CD4-positive, CD25-positive, alpha-beta regulatory T cell (primary cell): ENCODE measurements at places on chromosomes 7 and 10. TPM values are rescaled to one million over a fixed set of nuclear protein-coding genes. Genes with fewer than 3 reads are reported as not detected.
A peak's percentile ranks its signal among the peaks of the same experiment; 100 is the strongest.

DEPP1 gene
- 0.44 TPM for total RNA-seq

NEURL1 gene
- 1.1 TPM for total RNA-seq

CALML5 gene
- total RNA-seq, result not detected

ADCY1 gene
- not detected for total RNA-seq

DNA sequence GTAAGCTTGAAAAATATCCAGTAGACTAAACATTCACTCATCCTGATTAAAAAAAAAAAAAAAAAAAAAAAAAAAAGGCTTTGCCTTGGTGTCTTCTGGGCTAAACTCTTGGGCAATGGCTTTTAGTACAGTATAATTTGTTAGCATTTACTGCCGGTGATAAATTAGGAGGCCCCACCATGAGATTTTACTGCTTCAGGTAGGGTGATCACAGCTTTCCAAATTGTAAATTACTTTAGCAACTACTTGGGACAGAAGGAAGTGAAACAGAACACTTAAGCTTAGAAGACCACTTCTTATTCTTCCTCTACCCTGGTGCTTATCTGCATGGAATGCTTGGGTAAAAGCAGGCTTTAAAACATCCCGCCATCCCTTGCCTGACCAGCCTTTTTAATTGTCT is 152.1 kb downstream of the HIBADH start:
- H3K36me3 ChIP-seq, result no peaks in the 10 kb centered on the region
- no peak overlapping the region for H3K27ac ChIP-seq

DNA sequence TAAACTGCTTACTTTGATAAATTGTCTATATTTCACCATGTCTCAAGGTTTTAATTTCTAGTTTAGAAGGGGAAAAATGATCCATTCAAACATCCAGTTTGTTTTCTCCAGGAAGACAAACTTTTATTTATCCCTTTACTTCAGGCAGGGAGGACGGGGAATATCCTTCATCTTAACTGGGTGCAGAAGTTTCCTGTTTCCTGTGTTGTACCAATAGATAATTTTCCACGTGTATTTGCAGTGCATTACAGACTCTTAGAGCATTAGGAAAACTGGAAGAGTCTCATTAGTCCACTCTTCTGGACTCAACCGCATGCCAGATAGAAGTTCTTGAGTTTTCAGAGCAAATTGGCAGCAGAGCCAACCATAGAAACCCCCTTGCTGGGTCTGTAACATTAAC is 39.4 kb upstream of the PIP4K2A start:
- peaks cover 5% of the 10 kb centered on the region for H3K27me3 ChIP-seq
- H3K4me1 ChIP-seq, result no peaks in the 10 kb centered on the region
- no peak overlapping the region for H3K27ac ChIP-seq
- no peak overlapping the region for H3K4me3 ChIP-seq
- DNase-seq, result no peak

DNA sequence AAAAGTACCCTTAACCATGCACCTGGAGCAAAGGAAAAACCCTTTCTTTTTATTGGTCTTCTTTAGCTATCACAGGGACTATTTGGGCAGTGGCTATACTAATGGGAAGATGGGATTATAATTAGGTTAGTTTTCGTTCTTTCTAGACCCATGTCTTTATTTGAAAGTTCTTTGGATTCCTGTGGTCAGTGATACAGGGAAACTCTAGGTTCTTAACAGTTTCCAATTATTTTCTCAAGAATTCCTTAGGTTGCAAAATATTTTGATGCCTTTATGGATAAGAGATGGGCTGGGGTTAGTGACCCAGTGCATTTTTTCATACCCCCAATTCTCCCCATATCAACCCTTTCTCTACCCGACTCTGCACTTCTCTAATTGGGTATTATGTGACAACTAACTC is 49.0 kb downstream of the ADD3 start:
- H3K27ac ChIP-seq, result peak overlapping the region; percentile 49
- H3K36me3 ChIP-seq, result no peaks in the 10 kb centered on the region
- H3K4me1 ChIP-seq, result peaks cover 63% of the 10 kb centered on the region
- no peak overlapping the region for H3K4me3 ChIP-seq
- H3K27me3 ChIP-seq, result no peaks in the 10 kb centered on the region
- DNase-seq, result no peak

DNA sequence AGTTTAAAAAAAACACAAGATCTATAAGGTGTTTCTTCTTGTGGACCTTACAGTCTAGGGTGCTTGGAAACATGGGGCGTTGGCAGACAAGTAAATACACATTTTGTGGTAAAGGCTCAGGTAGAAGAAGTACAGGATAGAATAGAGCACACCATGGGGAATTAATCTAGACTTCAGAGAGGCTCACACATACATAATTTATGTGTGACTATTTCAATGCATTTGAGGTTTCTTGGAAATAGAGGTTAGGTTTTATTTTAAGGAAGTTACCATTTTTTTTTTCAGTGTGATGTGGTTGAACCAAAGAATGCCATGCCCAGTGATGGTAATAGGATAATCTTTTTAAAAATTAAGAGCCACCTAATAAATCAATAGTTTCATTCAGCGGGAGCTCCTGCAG is 12.8 kb downstream of the CFTR start:
- H3K4me3 ChIP-seq, result no peak overlapping the region
- no peak for DNase-seq

DNA sequence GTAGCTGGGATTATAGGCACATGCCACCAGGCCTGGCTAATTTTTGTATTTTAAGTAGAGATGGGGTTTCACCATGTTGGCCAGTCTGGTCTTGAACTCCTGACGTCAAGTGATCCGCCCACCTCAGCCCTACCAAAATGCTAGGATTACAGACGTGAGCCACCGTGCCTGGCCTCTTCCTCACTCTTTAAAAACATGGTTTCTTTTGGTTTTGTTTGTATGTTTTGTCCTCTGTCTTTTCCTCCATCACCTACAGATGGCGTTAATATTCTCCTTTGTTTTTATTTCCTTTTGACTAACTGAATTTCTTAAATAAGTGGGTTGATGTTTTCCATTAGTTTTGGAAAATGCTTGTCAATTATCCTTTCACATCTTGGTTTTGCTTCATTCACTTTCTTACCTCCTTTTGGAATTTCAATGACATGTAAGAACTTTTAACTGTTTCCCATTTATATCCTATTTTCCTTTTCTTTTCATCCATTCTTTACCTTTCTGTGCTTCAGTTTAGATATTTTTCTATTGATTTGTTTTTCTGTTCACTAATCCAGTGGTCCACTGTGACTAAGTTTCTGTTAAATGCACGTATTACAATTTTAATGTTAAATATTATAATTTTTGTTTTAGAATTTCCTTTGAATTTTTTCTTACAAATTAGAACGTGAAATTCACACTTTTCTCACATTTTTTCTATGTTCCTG is 104.1 kb downstream of the ZNF467 start:
- H3K36me3 ChIP-seq, result no peaks in the 10 kb centered on the region
- no peak overlapping the region for H3K27ac ChIP-seq
- no peaks in the 10 kb centered on the region for H3K4me1 ChIP-seq
- DNase-seq, result no peak
- H3K4me3 ChIP-seq, result no peak overlapping the region

DNA sequence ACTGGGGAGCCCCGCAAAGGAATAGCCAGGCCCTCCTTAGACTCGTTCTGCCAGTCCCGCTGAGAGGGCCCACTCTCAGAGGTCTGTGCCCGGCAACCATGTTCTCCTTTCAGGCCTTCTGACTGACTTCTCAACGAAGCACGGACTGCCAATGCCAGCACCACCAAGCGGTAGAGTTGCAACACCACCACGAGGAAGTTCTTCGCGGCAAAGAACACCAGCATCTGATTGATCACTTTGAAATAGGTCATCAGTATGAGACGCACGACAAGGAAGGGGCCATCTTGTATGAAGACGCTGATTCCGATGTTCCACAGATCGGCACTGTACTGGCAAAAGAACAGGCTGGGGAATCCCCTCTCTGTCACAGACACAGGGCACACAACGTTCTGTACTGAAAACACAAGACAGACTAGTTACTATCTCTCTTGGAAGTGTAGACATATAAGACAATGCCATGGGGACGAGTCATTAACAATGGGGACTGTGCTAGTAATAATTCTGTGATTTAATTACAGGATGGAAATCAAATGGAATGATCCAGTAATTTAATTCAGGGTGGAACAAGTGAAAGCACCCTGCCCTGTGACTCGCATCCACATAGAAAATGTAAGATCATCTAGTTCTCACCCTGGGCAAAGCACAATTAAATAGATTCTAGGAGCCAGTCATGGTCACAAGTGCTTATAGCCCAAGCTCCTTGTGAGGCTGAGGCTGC is 42.7 kb downstream of the TMEM26 start:
- H3K27me3 ChIP-seq, result peaks cover 8% of the 10 kb centered on the region
- H3K27ac ChIP-seq, result no peak overlapping the region
- H3K4me3 ChIP-seq, result no peak overlapping the region
- DNase-seq, result no peak
- H3K4me1 ChIP-seq, result no peaks in the 10 kb centered on the region
- H3K36me3 ChIP-seq, result no peaks in the 10 kb centered on the region

GRCh38 chr7:123845823-123846216 is 851 bp downstream of the HYAL4 start:
- H3K4me1 ChIP-seq, result no peaks in the 10 kb centered on the region
- no peaks in the 10 kb centered on the region for H3K27me3 ChIP-seq
- no peak for DNase-seq
- no peak overlapping the region for H3K27ac ChIP-seq

- H3K27ac ChIP-seq, result no peak overlapping the region
- no peak for DNase-seq
- H3K4me3 ChIP-seq, result no peak overlapping the region
- H3K4me1 ChIP-seq, result no peaks in the 10 kb centered on the region
Observed at GRCh38 chr7:108372618-108373017, 83.6 kb downstream of the NRCAM start.

DNA sequence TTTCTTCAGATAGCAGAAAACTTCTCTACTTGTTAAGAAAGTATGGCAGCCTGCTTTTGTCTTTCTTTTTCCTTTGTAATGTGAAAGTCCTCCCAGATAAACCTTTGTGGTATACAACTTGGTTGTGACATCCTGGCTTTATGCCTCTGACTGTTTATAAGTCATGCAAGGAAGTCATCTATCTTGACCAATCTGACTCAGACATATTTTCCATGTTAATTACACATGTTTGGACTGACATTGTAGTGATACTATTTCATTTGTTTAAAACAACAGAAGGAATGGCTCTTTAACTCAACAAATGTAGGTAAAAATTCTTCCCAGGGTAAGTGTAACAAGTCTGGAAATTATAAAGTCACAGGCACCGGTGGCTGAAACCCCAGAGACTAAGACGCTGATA is 341.6 kb upstream of the MEOX2 start:
- no peak for DNase-seq
- H3K4me3 ChIP-seq, result no peak overlapping the region
- no peaks in the 10 kb centered on the region for H3K4me1 ChIP-seq
- no peaks in the 10 kb centered on the region for H3K27me3 ChIP-seq
- no peaks in the 10 kb centered on the region for H3K36me3 ChIP-seq

- no peaks in the 10 kb centered on the region for H3K27me3 ChIP-seq
- no peaks in the 10 kb centered on the region for H3K36me3 ChIP-seq
- H3K27ac ChIP-seq, result no peak overlapping the region
- peak overlapping the region; percentile 24 for H3K4me3 ChIP-seq
Observed at GRCh38 chr10:43202224-43202656, 64.0 kb downstream of the CSGALNACT2 start.

DNA sequence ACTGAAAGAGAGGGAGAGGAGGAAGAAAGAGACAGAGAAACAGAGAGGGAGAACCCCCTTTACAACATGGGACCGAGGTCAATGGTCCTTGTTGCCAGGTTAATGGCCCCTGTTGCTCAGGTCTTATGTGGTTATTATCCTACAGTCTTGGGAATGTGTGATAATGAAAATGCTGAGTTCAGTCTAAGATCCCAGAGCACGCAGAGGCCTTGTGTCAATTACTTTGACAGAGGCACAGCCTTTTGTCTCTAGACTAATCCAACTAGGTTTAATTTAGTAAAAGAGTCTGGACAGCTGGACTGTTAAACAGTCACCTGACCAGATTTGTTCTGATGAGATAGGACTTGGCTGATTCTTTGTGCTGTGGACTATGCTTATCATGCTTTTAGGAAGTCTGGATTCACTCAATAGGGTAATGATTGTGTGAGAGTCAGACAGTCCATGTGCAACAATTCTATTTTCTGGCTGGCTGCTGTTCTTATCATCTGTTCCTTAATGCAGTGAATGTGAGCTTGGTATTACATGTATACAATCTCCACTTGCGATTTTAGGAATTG is 157.4 kb upstream of the MAGI2 start:
- H3K4me3 ChIP-seq, result no peak overlapping the region
- DNase-seq, result no peak
- no peak overlapping the region for H3K27ac ChIP-seq
- no peaks in the 10 kb centered on the region for H3K27me3 ChIP-seq

DNA sequence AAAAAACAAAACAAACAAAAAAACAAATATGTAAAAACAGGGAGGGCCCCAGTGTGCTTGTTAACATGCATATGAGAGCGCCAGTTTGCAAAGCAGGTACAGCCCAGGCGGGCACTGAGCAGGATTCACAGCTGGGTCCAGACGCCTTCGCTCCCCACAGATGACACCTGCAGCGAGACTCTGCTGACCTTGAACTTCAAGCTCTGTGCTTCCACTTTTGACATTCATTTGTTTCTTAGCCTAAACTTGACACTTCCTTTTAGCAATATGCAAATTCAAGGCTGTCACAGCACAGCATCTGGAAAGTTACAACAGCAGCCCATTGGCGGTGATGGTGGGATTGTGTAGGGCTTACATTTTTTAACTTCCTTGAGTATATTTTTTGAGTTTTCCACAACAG is 88.8 kb upstream of the TNS3 start:
- no peak for DNase-seq
- no peak overlapping the region for H3K4me3 ChIP-seq
- H3K27me3 ChIP-seq, result no peaks in the 10 kb centered on the region
- H3K4me1 ChIP-seq, result no peaks in the 10 kb centered on the region
- no peak overlapping the region for H3K27ac ChIP-seq

GRCh38 chr7:22832401-22832800 is 9.8 kb upstream of the TOMM7 start:
- no peak overlapping the region for H3K27ac ChIP-seq
- H3K27me3 ChIP-seq, result peaks cover 10% of the 10 kb centered on the region
- H3K4me1 ChIP-seq, result no peaks in the 10 kb centered on the region
- no peak for DNase-seq

- no peak overlapping the region for H3K27ac ChIP-seq
Observed at GRCh38 chr10:88731296-88731695, 25.2 kb downstream of the LIPK start.

- H3K36me3 ChIP-seq, result no peaks in the 10 kb centered on the region
- H3K27me3 ChIP-seq, result no peaks in the 10 kb centered on the region
- no peak for DNase-seq
- H3K4me3 ChIP-seq, result no peak overlapping the region
- H3K27ac ChIP-seq, result no peak overlapping the region
Observed at GRCh38 chr7:156219307-156220077, 407.2 kb upstream of the SHH start.

GRCh38 chr7:28442540-28443420 is 30.5 kb downstream of the CREB5 start:
- H3K4me3 ChIP-seq, result no peak overlapping the region
- H3K27ac ChIP-seq, result no peak overlapping the region
- peaks cover 8% of the 10 kb centered on the region for H3K27me3 ChIP-seq
- no peak for DNase-seq
- H3K36me3 ChIP-seq, result no peaks in the 10 kb centered on the region
- H3K4me1 ChIP-seq, result no peaks in the 10 kb centered on the region

GRCh38 chr7:149809215-149809614 is 29.0 kb upstream of the ZNF862 start:
- no peaks in the 10 kb centered on the region for H3K36me3 ChIP-seq
- no peak overlapping the region for H3K4me3 ChIP-seq
- peaks cover 2% of the 10 kb centered on the region for H3K27me3 ChIP-seq
